Mesenchymal stem cell (in vitro differentiated cells and primary cell): ENCODE measurements at places on chromosomes 5 and 9.

- DNase-seq = no peak
Observed at GRCh38 chr9:104580562-104580961, 11.6 kb downstream of the OR13C8 start.

DNA sequence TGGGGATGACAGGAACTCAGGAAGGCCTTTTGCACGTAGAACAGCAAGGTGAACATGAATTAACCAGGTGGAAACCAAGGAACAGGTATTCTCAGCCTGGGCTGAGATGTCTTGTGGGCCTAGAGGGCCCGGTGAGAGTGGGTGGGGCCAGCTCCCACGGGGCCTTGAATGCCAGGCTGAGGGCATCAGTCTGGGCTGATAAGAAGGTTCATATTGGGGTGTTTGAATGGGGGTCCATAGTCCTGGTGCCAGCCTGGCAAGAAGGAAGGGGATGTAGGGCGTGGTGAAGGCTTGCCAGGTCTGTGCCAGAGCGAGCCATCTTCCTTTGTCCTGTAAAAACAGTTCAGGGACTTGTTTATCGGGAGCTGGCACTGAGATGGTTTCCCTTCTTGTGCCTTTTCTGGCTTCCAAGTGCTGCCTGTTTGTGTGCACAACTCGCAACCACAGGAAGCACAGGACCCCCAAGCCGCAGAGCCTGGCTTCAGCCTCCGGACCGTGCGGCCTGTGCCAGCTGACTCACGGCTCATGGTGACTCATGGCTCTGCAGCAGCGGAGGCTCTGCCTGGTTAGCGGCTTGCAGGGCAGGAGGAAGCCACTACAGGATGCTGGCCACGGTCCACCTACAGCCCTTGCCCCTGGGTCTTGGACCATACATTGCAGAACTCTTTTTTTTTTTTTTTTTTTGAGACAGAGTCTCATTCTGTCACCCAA, 2.4 kb downstream of the CARD19 start:
- peak; percentile 97 for DNase-seq

GRCh38 chr5:306011-306805, 15.3 kb upstream of the AHRR start:
- no peak for DNase-seq

DNA sequence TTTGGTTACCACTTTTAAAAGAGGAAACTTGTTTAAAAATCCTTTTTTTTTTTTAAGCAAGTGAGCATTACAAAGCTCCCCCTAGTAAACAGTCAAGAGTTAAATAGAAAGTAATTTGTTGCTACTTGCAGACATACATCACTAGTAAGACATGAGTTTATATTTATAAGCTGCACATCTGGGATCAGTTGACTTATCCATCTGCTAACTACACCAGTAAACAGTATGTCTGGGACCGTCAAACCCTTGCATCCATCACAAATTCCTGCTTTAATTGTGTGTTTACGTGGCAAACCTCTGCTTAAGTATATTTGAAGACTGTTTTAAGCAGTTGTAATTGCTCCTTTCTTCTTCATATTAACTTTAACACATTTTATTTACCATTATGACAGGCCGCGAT, 146.8 kb downstream of the EBF1 start:
- DNase-seq = peak; percentile 60

DNA sequence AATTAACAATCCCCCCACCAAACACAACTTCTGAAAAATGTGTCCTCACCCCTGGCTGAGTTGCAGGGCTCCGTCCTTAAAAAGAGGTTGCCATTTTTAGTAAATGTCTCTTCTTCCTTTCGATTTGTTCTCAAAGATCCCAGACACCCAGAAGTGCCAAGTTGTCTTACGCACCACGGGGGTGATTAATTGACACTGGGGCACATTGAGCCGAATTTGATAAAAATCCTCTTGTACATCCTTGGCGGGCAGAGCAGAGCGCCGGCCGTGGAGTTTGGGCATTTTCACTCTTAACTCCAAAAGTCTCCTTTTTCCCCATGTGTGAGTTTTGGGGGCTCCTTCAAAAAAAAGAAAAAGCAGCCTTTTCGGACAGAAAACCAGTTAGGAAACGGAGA, 4.5 kb downstream of the LMX1B start:
- DNase-seq = no peak
